ENCODE measurements at places on chromosomes 2 and 18. TPM values are rescaled to one million over a fixed set of nuclear protein-coding genes. Genes with fewer than 3 reads are reported as not detected.

- H3K4me1 ChIP-seq, result no peaks in the 10 kb centered on the region
- H3K4me3 ChIP-seq, result no peak overlapping the region
- DNase-seq, result no peak
Observed at GRCh38 chr18:78996741-78997490, 17.3 kb downstream of the SALL3 start.

GRCh38 chr18:58105206-58105887 lies 61.3 kb downstream of the NEDD4L start:
- H3K36me3 ChIP-seq, result no peaks in the 10 kb centered on the region
- peaks cover 15% of the 10 kb centered on the region for H3K27me3 ChIP-seq
- H3K4me3 ChIP-seq, result no peak overlapping the region
- H3K4me1 ChIP-seq, result no peaks in the 10 kb centered on the region

DNA sequence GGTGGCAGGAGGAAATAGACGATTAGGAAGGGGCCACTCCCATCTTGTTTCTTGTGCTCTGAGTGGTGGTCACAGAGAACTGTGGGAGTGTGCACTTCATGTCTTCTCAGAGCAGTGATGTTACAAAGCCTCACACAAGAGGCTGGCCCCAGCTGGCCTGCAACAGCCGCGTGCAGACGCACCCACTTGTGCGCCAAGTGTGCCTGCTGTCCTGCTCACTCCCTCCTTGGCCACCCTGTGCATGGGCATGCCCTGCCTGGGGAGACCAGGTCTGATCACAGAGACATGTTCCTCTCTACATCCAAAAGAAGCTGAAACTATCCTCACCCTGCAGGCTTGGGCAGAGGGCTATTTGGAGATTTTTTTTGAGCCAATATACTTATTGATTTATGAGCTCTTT lies 108.4 kb downstream of the MRO start:
- peaks cover 11% of the 10 kb centered on the region for H3K27me3 ChIP-seq
- no peak for DNase-seq
- no peaks in the 10 kb centered on the region for H3K36me3 ChIP-seq

GRCh38 chr2:231113489-231113888 lies 11.4 kb downstream of the HTR2B start:
- no peaks in the 10 kb centered on the region for H3K4me1 ChIP-seq
- no peak overlapping the region for H3K27ac ChIP-seq
- DNase-seq, result no peak
- H3K36me3 ChIP-seq, result peaks cover 30% of the 10 kb centered on the region
- H3K27me3 ChIP-seq, result no peaks in the 10 kb centered on the region
- no peak overlapping the region for H3K4me3 ChIP-seq

The WDR43 gene
- total RNA-seq, result 45.5 TPM

The CLEC4F gene
- not detected for total RNA-seq

Data from activated CD4-positive, alpha-beta memory T cell treated with anti-CD3 and anti-CD28 coated beads, Interleukin-2, amount 10 ng/mL, durations not matched to agents 7 days and 5 days (primary cell).